ENCODE measurements at places on chromosomes 16 and 17.

DNA sequence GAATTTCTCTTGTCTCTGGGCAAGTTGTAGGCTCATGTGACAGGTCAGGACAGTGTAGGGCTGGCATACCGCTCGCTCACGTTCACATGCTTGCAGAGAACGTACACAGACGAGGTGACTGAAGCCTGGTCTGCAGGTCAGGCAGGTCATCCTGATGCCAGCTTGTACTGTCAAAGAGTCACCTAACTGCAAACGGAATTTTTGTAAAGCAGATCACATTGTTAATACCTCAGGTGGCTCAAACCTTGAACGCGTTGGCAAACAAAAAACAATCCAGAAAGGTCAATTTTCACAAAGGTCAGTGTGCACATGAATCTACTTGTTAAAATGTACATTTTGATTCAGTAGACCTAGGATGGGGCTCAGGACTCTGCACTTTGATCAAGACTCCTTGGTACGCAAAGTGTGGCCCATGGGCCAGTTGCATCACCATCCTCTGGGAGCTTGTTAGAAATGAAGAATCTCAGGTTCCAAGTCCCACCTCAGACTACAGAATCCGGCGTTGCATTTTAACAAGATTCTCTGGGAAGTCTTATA, 28.6 kb downstream of the ANKRD40 start:
- no peak for DNase-seq

- no peak for DNase-seq
Measured at GRCh38 chr16:22955461-22956070, 141.6 kb downstream of the HS3ST2 start.

DNA sequence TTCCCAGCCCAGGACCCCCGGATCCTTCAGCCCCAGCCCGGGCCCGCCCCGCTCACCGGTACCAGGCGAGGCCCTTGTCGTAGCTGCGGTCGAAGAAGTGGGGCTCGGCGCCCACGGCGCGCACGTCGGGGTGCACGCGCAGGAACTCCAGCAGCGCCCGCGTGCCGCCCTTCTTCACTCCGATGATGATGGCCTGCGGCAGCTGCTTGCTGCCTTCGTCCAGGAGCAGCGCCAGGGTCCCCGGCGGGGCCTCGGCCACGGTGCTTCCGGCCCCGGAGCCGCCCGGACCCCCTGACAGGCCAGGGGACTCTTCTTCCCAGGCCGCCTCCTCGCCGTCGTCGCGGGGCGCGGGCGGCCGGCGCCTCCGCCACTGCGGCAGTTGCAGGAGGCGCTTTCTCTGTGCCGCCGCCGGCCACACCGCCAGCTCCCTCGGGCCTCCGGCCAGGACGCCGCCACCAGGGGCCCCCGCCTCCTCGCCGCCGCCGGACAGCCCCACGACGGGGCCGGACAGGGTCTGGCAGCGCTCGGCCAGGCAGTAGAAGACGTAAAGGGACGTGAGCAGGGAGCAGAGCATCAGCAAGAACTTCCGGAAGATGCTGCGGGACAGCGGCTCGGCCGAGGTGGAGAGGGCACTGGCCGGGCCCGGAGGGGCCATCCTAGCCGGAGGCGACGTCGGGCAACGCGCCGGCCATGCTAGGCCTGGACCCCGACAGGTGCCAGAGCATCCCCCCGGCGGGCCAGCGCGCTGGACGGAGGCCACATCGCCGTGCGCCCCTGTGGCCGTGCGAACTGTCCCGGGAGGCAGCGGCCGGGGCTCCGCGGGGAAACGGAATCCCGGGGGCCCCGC, 1.0 kb downstream of the HS3ST3A1 start:
- no peak for DNase-seq

- no peak for DNase-seq
Measured at GRCh38 chr16:13098536-13098935, 197.1 kb downstream of the SHISA9 start.

DNA sequence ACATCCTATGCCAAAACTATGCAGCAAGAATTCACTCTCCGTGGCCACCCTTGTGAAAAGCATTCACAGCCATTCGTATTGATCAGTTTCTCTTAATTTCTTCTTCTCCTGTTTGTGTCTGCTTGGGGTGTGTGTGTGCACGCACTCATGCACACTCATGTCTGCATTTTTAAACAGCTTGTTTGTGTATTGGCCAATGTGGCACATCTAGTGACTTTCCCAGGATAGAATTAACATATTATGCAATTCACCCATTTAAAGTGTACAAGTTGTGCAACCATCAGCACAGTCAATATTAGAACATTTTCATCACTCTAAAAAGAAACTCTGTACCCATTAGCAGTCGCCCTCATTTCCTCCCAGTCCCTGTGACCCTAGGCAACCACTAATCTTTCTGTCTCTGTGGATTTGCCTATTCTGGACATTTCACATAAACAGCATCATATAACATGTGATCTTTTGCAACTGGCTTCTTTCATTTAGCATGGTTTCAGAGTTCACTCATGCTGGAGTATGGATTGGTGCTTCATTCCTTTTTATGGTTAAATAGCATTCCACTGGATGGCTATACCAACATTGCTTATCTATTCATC, 20.1 kb downstream of the IRX3 start:
- DNase-seq: no peak

DNA sequence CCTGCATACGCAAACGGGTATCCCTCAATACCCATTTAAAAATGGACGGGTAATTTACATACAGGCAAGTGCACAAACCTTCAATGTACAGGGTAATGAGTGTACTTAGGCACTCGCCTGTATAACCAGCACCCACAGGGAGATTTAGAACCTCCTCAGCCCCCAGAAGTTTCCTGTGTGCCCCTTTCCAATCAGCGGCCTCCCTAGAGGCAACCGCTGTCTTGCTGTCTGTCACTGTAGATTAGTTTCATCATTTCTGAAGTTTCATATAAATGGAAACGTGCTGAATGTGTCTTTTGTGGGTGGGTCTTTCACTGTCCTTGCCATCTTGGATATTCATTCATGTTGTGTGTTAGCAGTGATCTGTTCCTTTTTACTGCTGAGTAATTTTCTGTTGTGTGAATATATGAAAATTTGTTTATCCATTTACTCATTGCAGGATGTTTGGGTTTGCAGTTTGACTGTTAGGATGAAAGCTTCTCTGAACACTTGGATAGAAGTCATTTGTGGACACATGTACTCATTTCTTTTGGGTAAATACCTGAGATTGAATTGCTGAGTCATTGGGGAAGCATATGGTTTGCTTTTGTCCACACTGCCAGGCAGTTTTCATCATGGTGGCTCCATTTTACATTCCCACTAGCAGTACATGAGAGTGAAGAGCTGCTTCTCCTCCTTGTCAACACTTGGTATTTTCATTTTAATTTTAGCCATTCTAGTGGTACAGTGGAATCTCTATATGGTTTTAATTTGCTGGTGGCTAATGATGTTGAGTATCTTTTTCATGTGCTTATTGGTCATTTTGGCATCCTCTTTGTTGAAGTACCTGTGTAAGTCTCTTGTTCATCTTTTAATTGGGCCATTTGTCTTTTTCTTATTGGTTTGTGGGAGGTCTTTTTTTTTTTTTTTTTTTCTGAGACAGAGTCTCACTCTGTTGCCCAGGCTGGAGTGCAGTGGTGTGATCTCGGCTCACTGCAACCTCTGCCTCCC, 2.1 kb upstream of the ADCY7 start:
- no peak for DNase-seq

- DNase-seq: no peak
Measured at GRCh38 chr17:9957244-9957643, 52.2 kb upstream of the RCVRN start.

Data from stimulated activated CD4-positive, alpha-beta T cell treated with anti-CD3 and anti-CD28 coated beads, Interleukin-4, amount 100 ng/mL, for 1 hour (primary cell).